ENCODE measurements at places on chromosomes 3 and 15.
A peak's percentile ranks its signal among the peaks of the same experiment; 100 is the strongest.

DNA sequence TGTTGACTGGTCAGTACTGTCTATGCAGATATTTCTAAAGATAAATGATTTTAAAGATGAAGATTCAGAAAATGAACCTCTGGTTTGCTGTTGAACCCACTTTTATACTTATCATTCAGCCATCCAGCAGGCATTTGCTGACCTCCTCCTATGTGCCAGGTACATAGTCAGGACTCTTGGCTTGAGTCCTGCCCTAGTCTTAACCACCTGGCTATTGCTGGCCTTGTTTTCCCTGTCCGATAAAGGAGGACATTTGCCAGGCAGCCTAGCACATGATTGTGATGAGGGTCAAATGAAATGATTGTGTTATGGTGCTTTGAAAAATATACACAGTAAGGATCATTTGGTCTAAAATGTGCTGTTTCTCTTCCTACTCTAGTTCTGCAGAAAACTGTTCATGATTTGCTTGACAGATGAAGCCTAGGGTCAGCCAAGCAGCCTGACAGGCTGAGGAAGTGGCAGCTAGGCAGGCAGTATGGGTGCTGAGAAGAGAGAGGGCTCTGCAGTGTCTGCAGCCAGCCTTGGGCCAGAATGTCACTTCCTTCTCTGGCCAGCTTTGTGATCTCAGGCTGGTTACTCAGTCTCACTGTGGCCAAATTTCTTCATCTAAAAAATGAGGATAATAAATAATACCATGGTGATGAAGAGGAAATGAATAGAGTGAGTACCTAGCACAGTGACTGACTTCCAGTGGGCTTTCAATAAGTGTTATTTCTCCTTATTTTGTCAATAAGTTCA is 13.8 kb downstream of the EXOSC7 start:
- DNase-seq: no peak

DNA sequence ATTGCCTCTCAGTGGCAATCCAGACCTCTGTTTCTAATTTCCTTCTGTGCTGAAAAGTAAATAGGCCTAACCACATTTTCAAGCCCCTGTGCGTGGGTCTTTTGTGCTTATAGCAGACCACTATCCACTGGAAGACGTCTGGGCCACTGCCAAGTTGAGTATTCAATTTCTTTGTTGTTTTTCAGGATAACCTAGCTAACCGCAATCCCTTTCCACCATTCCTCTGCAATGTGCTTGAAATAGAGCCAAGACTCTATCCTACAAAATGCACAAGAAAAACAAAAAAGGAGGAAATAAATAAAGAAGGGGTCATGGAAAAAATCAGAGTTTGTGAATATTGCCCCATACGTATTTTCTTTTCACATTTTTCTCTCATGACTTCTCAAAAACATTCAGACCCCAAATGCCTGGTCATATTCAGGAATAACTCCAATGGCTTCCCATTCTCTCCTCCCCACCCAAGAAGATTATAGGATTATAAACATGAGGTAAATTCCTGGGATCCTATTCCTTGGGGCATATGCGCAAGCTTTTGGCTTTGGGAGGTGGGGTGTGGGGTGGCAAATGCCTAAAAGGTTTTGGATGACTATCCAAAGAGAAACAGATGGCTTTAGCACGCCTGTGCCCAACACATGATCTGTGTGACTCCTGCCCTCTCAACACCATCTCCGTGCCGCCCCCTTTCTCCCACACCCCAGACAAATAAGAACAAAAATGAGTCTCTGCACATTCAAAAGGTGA is 217.9 kb upstream of the THBS1 start:
- DNase-seq: peak; percentile 50

GRCh38 chr15:86296769-86297168 is 217.1 kb downstream of the AGBL1 start:
- no peak for DNase-seq

GRCh38 chr15:88982304-88982945 is 69.2 kb upstream of the MFGE8 start:
- DNase-seq: peak; percentile 43

- DNase-seq: no peak
Measured at GRCh38 chr3:116586285-116586944, 123.2 kb upstream of the TUSC7 start.

GRCh38 chr3:163622384-163622783 is 1455.9 kb downstream of the SI start:
- DNase-seq: no peak

- no peak for DNase-seq
Measured at GRCh38 chr3:52891615-52892081, 5.7 kb downstream of the STIMATE start.

GRCh38 chr3:110016235-110016815 is 679.0 kb upstream of the DPPA4 start:
- DNase-seq: no peak

DNA sequence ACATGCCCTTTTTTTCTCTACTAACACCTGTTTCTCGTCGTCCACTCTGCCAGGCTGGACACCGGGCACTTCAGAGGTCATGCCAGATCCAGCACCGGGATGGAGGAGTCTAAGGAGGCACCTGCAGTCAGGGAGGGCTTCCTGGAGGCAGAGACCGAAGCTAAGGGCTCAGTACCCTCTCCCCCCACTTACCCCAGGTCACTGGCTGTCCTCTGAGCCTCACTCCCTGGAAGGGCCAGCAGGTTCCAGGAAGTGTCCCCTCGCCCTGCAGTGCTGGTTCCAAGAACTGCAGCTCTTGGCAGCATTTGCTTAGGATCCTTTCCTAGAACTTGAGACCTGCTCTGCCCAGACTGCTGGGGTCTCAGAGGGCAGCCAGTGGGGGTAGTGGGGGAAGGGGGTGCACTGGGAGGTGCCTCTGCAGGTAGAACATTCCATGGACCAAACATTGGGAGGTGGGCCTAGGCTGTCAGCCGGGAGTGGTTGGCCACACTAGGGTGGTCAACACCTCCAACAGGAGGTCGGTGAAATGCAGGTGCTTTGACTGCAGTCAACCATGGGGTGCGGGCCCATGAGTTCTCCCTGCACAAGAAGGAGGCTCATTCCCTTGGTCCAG is 11.3 kb downstream of the CISH start:
- no peak for DNase-seq

DNA sequence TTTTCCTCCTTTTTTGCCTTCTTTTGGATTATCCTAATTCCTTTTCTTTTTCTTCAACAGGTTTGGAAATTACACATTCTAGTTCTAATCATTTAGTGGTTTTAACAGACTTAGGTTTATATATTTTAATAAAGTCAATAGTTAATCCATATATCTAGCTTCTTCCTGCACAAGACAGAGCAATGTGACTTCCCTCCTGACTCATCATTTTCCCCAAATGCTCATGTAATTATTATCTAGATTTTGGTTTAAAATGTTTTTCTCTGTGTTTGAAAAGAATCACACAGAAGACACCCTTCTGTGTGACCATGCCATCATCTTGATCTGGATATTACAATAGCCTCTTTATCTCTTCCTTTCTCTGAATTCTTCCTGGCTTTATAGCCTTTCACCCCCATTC is 28.6 kb upstream of the SSR3 start:
- no peak for DNase-seq

- peak; percentile 13 for DNase-seq
Measured at GRCh38 chr3:52495777-52496602, 852 bp downstream of the STAB1 start.

DNA sequence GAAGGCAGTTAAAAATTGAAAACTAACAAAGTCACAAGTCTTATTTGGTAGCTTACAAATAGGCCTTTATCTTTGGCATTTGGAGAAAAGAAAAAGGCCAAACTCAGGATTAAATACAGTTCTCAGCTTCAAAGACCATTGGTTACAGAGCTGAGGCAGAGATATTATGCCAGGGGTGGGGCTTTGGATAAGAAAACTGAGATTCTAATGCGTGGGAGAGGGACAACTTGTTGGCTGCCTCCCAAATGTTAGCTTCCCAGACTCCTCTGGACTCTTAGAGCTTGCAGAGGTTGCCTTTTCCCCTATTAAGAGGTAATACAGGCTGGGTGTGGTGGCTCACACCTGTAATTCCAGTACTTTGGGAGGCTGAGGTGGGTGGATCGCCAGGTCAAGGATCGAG is 231.8 kb downstream of the SQOR start:
- no peak for DNase-seq

- no peak for DNase-seq
Measured at GRCh38 chr3:191019855-191020254, 157.4 kb upstream of the GMNC start.

DNA sequence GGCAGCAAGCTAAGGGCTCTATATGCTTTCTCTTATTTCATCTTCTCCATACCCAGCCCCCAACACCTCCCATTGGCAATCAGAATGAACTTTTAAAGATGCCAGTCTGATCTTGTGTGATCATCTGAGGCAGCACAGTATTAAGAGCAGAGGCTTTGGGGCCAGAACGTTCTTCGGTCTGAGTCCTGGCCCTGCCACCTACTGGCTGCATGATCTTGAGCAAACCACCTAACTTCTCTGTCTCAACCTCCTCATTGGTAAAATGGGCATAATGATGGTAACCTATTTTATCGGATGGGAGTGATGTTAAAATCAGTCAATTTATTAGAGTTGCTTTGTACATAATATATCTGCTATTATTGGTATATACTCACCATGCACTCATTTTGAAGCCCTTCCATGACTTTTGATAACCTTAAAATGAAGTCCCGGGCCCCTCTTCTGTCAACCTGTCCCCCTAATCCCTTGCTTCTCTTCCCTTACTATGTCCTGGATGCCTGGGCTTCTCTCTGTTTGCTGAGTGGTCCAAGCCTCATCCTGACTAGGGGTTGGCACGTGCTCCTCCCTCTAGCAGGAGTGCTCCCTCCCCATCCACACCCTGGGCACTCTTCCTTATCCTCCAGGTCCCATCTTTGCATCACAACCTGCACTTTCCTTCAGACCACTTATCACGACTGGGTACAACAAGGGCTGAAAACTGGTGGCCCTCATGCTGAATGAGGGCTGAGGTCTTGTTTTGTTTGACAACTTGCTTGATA is 6.3 kb downstream of the EFCAB12 start:
- DNase-seq: no peak

- DNase-seq: no peak
Measured at GRCh38 chr15:40307421-40308211, at the start of gene PLCB2. PLCB2 (minus strand) TSS chr15:40307935; CDS start chr15:40307672, 263 bp downstream.

- peak; percentile 26 for DNase-seq
Measured at GRCh38 chr15:79474252-79474651, 42.1 kb downstream of the MINAR1 start.

DNA sequence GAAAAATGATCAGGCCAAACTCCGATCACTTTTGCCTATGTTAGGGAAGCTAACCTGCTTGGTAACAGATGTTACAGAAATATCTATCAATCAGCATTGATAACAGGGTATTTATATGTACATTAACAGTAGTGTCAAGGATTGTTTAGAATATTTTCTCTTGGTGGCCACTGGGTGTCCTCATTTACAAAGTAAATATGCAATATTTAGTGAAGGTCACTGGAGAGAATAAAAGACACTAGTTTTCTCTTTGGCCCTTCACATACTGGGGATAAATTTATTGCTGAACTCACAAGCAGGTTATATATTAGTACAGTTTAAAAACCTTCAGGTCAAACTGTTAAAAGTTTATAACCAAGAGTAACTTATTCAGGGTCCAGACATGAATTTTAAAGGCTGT is 69.0 kb downstream of the TIGIT start:
- DNase-seq: no peak

DNA sequence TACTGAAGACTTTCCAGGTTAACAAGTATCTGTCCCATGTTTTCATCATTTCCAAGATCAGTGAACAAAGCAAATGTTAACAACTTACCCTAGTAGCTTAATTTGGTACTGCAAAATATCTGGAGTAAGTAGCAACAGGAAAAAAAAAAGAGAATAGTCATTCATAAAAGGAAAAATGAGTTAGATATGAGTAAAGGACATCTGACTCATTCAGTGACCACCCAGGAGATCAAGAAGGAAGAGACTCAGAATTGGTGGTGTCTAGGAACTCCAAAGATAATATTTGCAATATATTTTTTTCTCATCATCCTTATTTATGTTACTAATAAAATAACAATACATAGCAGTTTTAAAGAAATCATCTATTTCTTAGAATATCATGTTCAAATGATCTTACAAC is 253.8 kb upstream of the COL8A1 start:
- no peak for DNase-seq

- no peak for DNase-seq
Measured at GRCh38 chr3:72904163-72904562, 16.3 kb downstream of the GXYLT2 start.

GRCh38 chr15:50943638-50944037 is 35.2 kb downstream of the AP4E1 start:
- DNase-seq: no peak

DNA sequence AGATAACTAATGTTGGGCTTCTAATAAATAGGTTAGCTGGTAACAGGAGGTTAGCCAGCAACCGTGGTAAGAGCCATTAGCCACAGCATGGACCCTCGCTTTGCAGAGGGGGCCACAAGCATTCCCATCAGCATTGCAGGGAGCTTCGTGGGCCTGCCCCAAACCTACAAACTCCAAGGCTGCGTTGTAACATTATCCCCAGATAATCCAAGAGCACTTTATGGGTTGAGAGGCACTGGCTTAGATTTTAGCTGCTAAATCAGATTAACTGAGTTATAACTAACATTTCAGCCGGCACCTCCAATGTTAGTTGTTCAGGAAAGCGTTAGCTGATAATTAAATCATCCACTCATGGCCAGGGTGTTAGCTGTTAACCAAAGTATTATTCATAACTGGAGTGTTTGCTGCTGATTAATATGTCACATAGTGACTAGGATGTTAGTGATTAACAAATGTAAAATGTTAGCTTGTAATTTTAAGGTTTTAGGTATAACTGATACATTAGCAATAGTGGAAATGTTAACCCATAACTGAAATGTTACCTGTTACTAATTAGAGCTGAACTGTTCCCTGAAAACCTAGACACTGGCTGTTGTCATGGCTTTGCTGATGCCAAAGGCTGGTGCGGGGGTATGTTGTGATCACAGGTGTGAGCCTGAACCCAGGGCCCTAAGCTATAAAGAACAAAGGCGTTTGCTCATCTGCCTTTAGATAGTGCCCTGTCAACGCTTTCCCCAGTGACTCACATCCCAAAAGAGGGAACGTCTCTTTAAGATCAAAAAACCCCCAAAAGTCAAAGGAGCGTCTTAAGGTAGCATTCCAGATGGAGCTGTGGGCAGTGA is 56.2 kb downstream of the SLC6A6 start:
- no peak for DNase-seq

- no peak for DNase-seq
Measured at GRCh38 chr3:36876181-36876936, 68.5 kb downstream of the TRANK1 start.

- no peak for DNase-seq
Measured at GRCh38 chr3:61323094-61323493, 71.8 kb upstream of the FHIT start.

GRCh38 chr15:90683876-90684275 is 33.3 kb upstream of the BLM start:
- DNase-seq: no peak

GRCh38 chr3:89227218-89227617 is 119.8 kb downstream of the EPHA3 start:
- no peak for DNase-seq

GRCh38 chr15:41967506-41968206 is 4.7 kb downstream of the EHD4 start:
- DNase-seq: no peak

- DNase-seq: no peak
Measured at GRCh38 chr3:189049458-189050236, 122.1 kb upstream of the TPRG1 start.
